ENCODE measurements at places on chromosomes 2 and 18.

DNA sequence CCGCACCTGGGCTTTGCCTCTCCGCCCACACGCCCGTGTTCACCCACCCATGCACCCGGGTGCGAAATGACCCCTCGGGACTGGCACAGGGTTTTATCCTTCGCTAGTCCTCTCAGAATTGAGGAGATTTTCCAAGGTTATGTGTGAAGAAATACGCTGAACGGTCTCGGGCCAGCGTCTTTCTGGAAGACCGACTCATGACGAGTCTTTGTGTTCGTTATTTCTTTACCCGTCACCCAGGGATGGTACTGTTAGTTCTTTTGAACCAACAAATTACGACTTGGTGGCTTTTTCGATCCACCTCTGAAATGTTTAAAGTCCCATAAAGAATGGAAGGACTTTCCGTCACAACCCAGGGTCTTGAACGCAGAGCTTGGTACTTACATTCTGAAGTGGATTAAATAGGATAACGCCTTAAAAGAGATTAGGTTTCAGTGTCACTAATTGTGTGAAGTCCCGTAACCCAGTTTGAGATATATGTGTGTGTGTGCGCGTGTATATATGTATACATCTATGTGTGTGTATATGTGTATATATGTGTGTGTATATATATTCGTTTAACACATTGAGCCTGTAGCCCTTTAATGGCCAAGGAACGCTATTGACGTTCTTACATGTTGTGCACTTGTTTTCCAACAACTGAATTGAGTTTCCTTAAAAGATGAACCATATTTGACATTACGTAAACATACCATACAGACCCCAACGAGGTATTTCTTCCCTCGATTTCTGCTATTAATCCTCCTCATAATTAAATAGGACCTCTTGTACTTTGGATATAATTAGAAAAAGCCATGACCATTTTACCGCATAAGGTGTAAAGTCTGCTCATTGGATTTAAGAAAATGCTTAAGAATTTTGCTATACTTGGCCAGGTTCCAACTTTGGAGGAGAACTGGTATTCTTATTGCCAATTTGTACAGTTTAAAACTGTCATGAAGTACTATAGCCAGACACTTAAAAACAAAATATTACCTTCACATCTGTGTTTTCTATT, 889 bp downstream of the ZC3H15 start:
- peak; percentile 55 for DNase-seq

- no peak for DNase-seq
Observed at GRCh38 chr2:102749938-102750337, 11.9 kb upstream of the TMEM182 start.

DNA sequence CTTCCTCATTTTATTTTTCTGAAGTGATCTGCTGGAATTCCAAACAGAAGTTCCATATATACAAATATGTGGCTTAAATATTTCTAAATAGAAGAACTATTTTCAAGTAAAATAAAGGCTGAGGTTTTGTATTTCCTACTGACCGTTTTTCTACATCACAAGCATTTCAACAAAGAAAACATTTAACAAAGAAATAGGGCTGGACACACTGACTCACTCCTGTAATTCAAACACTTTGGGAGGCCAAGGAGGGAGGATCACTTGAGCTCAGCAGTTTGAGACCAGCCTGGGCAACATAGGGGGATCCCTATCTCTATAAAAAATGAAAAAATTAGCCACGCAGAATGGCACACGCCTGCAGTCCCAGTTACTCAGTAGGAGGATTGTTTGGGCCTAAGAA, 44.6 kb downstream of the TANK start:
- DNase-seq, result no peak

DNA sequence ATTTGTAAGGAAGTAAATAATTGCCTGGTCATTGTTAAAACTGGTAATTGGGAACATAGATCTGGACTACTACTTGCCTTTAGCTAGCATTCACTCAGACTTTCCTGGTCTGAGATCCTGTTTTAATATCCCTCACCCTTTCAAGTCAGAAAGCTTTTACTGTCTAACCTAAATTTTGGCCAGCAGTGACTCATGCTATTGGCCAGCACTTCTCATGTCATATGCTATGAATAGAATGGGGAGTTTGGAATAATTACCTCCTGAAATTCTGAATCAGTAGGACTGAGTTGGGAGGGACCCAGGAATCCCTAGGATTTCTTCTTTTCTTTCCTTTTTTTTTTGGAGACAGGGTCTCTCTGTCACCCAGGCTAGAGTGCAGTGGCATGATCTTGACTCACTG, 19.3 kb downstream of the STK36 start:
- DNase-seq, result peak; percentile 82

DNA sequence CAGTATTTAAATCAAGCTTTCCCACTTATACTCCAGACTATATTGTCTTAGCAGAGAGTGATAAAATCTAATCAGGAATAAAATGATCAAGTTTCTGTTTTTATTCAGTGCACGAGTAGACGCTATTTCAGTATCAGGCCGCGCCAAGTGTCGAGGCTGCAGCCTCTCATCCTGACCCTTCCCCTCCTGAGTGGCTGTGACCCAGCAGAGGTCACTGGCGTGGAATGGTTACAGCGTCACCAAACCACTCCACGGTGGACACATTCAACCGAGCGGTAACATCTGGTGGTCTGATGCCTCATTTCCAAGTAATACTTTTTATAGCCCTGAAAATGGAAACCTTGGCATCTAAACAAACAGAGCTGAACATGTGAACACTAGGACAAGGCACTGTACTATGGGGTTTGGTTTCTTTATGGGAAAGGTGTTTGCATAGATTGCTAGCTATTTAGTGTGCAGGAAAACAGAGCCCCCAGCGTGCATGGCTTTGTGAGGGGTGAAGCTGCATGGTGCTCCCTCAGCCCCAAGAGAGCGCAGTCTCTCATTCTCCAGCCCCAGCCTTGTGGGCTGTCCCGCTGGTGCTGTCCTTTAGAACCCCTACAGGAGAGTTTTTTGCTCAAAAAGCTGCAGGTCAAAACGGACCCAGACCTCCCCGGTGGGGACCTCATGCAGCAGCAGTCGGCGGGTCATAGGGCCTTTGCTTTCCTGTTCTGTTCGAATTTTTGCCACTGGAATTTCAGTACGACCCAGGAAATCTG, 28.4 kb downstream of the FAM228A start:
- DNase-seq, result no peak

GRCh38 chr2:105575499-105576025, 169.2 kb upstream of the NCK2 start:
- DNase-seq, result peak; percentile 9

GRCh38 chr2:37783545-37783944, 112.1 kb upstream of the CDC42EP3 start:
- no peak for DNase-seq

- DNase-seq, result peak; percentile 14
Observed at GRCh38 chr2:100588071-100588786, 25.4 kb downstream of the PDCL3 start.

- no peak for DNase-seq
Observed at GRCh38 chr18:31680433-31680811, 4.0 kb downstream of the B4GALT6 start.

DNA sequence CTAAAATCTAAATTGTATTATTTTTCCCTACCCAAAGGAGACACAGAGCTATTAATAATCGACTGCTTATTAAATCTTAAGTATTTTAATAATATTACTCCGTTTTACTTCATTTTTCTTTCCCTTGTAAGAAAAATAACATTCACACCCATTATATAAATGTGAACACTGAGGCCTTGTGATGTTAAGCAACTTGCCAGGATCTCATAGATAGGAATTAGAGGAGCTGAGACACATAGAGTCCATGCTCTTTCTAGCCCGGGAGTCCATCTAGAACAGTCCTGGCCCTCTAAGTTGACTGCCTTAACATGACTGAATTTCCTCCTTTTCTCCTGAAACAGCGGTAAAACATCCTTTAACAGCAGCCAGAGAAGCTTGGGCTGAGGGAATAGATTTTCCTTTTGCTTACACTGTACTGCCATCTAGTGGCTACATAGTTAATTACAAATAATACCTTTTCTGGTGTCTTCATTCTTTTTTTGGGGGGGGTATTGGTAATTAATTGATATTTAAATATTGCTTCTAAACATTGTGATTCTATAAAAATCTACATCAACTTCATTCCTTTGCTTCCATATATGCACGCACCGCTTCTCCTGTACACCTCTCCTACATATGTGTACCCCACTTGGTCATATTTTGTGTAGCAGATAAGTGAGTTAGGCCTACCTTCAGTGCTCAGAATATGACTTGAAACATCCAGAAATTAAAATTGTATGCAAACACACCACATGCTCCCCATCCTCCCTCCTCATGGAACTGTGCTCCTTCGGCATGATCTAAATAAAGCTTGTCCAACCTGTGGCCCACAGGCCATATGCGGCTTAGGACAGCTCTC, 125.8 kb upstream of the HNMT start:
- DNase-seq, result peak; percentile 73

GRCh38 chr2:28821295-28821958, 10.8 kb downstream of the SPDYA start:
- DNase-seq, result peak; percentile 51

GRCh38 chr2:74806920-74807319, 27.0 kb upstream of the HK2 start:
- DNase-seq, result no peak

DNA sequence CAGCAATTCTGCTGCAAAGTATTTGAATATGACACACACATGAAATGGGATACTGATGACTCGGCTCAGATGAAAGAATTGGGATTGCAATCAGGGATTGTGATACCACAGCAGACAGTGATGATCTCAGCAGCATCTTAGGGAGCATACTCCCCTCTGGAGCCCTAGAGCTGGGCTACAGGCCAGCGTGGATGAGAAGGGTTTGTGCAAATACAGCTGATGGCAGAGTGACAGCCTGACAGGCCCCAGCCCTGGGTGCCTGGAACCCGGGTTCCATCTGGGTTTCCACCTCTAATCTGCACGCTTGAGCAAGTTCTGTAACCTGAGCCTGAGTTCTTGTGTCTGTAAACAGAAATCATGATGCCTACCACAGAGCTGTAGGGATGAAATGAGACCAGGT, 418.0 kb downstream of the LRATD1 start:
- DNase-seq, result peak; percentile 18

DNA sequence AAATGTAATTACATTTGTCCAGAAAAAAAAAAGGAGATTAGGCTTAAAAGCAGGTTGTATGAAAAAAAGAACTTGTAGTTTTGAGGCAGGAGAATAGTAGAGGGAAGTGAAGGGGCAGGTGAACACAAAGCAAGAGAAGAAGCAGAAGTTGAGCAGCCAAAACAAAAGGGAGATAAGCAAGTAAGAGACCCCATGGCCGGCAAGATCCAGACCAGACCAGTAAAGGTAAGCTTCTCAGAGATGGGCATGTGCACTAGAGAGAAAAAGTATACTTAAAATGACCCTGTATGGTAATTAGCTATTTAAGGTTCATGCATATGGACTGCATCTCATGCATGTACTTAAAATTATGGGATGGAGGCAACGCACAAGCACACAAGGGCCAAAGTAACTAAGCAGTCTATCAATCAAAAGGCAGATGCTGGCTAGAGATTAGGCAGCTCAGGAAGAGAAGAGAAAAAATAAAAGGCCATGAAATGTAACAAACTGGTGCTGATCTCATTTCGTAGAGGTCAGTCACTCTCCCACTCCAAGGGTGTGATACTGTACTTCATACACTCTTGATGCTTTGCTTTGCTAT, 9.7 kb downstream of the SIGLEC15 start:
- no peak for DNase-seq

GRCh38 chr2:15009681-15010080, 377.2 kb downstream of the LRATD1 start:
- peak; percentile 13 for DNase-seq

GRCh38 chr2:85741833-85742455, 11.8 kb upstream of the ATOH8 start:
- DNase-seq, result peak; percentile 96

DNA sequence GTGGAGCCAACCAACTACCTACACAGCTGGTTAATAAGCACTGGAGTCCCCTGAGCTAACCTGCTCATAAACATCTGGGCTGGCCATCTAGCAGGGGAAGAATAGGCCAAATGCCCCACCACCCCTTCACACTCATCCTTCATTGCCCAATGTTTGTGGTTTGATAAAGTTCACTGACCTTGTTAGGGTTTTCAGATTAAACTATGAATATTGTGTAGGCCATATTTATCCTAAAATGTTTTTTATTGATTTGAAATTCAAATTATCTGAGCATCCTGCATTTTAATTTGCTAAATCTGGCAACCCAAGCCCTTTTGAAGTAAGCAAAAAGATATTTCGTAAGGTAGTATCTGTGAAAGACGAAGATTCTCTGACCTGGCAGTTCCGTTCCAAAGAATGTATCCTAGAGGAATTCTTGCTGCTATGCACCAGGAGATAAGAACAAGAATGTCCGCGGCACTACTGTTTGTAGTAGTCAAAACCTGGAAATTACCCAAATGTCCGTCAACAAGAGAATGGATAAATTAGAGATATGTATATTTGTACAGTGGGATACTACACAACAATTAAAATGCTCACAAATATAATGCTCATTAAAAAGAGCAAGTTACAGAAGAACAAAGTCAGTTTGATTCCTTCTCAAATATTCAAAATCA, 5.8 kb upstream of the TLK1 start:
- no peak for DNase-seq

GRCh38 chr2:40814616-40815015, 362.7 kb upstream of the SLC8A1 start:
- no peak for DNase-seq

DNA sequence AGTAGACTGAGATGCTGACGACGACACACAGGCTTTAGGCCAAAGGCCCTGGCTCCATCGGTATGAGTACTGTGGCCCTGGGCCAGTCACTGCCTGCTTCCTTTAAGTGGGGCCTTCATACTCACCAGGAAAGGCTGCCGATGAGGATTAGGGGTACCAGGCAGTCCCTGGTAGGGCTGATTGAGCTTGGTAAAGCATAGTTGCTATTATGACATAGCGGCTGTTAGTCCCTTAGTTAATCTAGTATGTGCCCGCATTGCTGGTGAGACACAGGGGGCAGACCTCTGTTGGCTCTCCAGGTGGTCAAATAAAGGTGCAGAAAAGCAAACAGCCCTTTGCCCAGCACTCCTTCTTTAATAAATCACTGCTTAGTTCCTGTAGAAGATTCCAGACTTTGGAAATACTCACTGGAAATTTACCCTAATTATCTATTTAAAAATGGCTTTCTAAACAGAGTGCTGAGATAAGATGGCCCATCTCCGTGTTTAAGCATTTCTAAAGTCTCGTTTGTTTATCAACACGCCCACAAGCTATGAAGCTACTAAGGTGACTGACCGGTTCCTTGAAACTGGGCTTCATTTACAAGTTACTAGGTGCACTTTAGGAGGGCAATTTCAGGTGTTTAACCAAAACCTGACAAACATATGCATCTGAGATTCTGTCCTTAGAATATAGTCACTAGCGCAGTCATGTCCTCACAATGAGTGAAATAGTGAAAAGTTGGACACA, 8.7 kb upstream of the BIN1 start:
- DNase-seq, result no peak
